ENCODE measurements at places on chromosomes 12 and 14.

DNA sequence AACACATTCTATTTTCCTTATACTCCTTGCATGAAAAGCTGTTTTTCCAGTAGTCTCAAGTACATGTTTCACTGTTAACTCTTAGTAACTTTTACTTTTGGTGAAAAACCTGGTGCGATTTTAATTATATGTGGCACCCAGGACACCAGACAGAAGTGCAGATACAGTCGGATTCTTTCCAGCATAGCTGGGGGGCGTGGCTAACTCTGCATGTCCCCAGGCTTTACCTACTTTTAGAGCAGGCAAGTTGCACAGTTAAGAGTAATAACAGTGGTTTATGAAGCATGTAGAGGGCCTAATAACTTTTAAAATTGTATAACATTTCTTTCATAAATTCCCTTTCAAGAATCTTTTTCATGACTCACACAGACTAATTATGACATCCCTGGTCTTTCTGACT is 70.7 kb downstream of the HSD17B6 start:
- DNase-seq: no peak

DNA sequence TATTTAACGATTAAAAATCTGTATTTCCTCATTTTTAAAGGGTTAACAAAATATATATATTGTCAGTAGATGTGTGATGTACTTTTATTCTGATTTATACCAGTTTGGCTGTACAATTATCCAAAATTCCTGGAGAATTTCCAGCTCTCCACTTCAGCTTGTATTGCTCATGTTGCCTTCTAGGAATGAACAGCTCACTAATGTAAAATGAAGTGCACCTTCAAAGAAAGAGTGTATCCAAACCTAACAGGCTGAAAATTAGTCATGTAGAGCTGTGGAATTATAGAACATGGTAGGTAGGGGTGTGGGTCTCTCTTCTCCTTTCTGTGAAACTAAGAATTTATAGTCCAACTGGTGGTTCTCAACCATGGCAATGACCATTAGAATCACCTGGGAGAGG is 362.0 kb downstream of the ETNK1 start:
- no peak for DNase-seq

GRCh38 chr14:50230401-50230700 is 1.0 kb downstream of the SOS2 start:
- no peak for DNase-seq

- no peak for DNase-seq
These were observed 10.3 kb upstream of the KRT1 start for GRCh38 chr12:52690351-52691075.

DNA sequence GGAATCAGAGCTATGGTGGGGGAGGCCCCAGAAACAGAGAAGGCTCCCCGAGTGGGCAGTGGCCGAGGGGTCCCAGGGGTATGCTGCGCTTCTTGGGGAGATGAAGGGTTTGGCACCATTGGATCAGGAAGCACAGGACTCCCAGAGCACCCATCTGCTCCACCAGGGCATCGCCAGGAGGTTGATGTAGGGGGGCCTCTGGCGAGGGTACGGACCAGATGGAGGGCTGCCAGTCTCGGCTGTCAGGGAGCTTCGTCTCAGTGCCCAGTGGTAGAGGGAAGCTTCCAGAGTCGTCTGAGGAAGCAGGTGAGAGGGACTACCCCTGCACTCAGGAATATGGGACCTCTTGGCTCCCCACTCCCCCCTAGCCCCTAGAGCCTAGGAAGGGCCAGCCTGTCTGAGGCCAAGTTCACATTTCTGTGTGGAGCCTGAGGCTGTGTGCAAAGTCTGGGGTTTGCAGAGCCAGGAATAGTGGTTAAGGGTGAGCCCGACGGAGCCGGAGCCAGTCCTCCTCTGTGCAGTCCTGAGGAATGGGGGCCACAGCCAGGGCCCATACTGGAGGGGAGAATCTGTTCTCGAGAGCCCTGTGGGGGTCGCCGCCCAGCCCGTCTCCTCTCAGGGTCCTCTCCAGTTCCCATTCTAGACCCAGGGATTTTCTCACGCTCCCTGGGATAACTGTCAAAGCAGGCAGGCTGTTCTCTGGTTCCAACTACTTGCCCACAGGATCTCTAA is 10.2 kb downstream of the SLC48A1 start:
- DNase-seq: no peak

- DNase-seq: no peak
These were observed 84.3 kb downstream of the TMEM30B start for GRCh38 chr14:61196792-61197191.

DNA sequence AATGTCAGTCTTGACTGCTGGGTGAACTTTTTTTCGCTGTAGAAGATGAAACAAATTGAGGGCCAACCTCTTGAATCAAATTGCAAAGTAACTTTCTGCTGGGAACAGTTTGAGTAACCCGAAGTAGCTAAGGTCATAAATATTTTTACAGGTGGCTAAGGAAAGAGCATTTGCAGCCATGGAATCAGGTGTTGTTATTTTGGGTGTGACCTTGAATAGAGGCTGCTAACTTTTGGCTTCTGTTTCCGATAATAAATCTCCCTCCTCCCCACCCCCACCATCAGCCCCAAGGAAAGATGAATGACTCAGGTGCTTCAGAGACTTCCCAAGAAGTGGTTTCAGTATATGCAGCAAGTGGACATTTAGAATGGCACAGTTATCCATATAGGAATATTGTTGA is 571.7 kb downstream of the DIO2 start:
- no peak for DNase-seq

All from midbrain (tissue), 1 donor.